ENCODE measurements at places on chromosomes 3 and 15.

DNA sequence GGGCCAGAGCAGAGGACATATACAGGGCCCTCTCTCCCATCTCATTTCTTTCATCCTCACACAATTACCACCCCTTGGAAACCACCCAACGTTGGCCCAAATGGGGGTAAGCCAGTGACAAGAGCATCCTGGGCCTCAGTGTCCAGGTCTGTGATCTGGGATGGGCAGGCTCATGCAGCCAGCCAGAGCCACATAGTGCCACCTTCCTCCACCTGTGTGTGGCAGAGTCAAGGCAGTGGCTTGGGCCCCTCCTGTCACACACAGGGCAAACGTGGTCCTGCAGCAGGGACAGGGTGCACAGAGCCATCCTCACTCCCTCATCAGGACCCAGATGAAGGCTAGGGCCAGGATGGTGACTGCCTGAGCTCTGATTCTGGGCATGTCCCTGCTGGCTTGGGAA lies 2.3 kb upstream of the MYL3 start:
- DNase-seq: no peak

DNA sequence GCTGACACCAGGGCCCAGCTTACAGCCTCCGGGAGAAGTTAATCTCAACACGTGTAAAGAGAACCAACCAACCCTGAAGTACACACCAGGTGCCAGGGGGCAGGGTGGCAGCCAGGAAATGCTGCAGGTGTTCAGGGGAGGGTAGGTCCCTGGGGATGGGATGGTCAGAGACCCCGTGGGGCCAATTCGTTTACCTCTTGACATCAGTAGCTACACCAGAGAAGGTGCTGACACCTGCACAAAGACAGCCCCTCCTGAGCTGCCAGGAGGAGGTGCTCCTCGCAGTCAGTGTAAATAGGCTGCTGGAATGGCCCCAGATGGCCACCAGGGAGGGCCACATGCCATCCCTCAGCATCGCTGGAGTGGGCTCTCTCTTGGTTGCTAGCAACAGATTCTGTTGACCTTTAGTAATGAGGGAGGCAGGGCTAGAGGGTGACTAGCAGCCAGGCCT lies 52.8 kb downstream of the CORO2B start:
- DNase-seq: no peak

DNA sequence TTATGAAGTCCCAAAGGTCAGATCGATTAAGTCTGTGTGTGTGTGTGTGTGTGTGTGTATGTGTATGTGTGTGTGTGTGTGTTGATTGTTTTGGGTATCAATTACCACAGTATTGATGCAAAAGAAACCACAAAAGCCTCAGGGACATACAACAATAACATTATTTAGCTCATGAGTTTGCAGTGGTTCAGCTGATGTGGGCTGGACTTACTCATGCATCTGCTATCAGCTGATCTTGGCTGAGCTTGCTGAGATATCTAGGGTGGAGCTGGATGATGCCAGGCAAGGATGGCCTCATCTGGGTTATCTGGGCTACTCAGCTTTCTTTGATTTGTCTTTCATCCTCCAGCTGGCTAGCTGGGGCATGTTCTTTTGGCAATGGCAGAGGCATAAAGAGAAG lies 82.4 kb upstream of the PRR23C start:
- no peak for DNase-seq

DNA sequence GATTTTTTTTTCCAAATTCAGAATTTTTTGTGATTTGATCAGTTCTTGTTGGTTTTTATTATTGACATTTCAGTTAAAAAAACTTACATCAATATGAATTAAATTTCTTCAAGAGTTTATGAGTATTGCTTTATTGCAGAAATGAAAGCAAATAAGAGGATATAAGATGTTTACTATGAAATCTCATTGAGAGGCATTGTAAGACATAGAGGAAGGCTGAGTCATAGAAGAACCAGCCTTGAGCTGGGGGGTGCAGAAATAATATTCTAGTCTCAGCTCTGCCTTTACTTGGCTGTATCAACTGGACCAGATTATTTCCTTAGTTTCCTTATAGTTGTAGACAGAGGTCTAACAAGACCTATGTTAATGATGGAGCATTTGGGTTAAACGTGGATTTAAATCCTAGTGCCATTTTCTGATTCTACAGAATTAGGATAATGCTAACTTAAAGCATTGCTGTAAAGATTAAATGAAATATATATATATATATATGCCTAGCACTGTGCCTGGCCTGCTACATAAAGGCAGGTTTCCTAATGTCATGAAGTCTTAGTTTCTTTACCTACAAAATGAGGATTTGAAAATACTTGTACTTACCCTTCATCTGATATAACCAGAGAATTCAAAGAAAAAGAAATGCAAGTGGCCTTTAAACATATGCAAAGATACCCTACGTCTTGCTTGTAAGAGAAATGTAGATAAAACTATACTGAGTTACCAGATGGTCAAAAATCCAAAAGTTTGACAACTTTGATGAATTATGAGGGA lies 7.3 kb downstream of the FAM98B start:
- no peak for DNase-seq

- DNase-seq: no peak
Observed at GRCh38 chr3:109225516-109225915, 89.0 kb downstream of the C3orf85 start.
